ENCODE measurements at places on chromosomes 4 and X.

DNA sequence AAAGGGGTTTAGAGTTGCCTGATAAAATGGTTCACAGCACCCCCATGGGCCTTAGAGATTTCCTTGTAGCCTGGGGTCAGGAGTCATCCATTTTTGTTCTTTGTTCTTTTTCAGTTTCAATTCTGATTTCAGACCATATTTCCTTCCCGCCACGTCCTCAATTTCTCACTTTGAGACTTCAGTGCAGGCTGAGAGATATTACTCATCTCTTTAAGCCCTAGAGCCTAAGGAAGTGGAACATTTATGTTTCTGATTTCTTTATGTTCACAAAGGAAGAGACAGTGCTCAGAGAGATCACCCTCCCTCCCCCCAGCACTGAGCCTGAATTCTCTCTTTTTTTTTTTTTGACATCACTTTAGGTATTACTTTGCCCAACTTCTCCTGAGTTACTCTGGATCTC lies 56.3 kb downstream of the MSN start:
- no peak for DNase-seq

GRCh38 chrX:112785344-112785743 lies 55.3 kb downstream of the AMOT start:
- no peak for DNase-seq

GRCh38 chr4:103073792-103074438 lies 2.6 kb downstream of the SLC9B2 start:
- DNase-seq, result no peak

- no peak for DNase-seq
Observed at GRCh38 chrX:138996268-138996667, 284.8 kb upstream of the FGF13 start.

GRCh38 chrX:73683236-73683859 lies 120.4 kb downstream of the CHIC1 start:
- no peak for DNase-seq

GRCh38 chr4:41787931-41788330 lies 39.4 kb upstream of the PHOX2B start:
- DNase-seq, result no peak

- DNase-seq, result no peak
Observed at GRCh38 chr4:95779447-95779846, 60.4 kb upstream of the PDHA2 start.

DNA sequence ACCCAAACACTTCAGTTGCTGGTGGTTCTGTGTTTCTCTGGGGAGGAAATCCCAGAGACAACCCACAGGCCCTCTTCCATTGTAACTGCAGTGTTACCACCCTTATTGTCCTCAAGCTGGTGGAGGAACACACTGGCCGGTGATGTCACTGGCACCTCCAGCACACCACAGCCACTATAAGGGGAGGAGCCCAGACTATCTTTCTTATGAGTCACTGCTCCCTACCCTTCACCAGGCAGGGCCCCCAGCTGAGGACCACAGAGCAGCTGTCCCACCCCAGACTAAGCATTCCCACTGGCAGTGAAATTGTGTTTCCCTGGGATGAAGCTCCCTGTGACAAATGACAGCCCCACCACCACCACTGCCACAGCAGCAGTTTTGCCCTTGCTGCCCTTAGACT lies 171.8 kb upstream of the FGF16 start:
- no peak for DNase-seq
